Stimulated activated CD4-positive, alpha-beta T cell treated with anti-CD3 and anti-CD28 coated beads, Interleukin-4, amount 100 ng/mL, for 1 hour (primary cell): ENCODE measurements at places on chromosomes 11 and 22.

- DNase-seq = no peak
These were observed 51.6 kb upstream of the PARVG start for GRCh38 chr22:44128958-44129618.

DNA sequence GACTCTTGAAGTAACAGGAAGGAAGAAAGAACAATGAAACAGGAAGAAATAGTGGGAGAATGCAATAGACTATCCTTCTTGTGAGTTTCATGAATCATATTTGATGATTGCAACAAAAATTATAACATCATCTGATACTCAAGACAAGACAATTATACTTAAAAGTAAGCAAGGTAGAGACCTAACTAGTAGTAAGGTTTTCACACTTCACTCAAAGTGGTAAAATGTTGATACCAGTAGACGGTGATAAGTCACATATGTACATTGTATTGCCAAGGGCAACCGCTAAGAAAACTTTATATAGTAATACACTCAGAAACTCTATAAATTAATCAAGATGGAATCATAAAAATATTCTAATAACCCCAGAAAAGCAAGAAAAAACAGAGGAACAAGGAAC is 107.8 kb downstream of the CYP2R1 start:
- DNase-seq = no peak

- DNase-seq = no peak
These were observed 18.3 kb downstream of the RCN1 start for GRCh38 chr11:32109138-32109537.

DNA sequence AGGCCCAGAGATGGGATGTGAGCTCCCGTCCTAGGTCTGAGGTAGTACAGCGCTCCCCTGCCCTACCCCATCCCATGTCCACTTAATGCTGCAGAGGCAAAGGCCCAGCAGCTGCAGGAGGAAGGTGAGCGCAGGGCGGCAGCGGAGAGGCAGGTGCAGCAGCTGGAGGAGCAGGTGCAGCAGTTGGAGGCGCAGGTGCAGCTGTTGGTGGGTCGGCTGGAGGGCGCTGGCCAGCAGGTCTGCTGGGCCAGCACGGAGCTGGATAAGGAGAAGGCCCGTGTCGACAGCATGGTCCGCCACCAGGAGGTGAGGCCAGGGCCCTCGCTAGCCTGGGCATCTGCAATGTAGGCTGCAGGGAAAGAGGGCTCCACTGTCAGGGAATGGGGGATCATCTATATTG is 15.2 kb downstream of the CCDC157 start:
- DNase-seq = no peak

DNA sequence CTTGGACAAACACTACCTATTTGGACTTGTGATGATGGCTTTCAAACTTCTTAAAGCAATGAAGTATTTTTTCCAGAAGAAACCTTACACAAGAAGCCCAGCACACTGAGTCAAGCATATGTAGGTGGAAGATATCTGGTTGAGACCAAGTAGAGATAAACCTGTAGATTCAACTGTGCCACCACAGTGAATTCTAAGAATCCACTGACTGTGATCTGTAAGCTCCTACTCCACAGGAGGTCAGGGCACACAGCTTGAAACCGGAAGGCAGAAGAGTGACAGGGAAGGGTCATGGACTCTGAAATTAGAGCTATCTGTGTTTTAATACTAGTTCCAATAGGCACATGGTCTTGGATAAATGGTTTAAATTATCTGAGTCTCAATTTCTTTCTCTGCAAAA is 404.5 kb downstream of the ETS1 start:
- DNase-seq = no peak

DNA sequence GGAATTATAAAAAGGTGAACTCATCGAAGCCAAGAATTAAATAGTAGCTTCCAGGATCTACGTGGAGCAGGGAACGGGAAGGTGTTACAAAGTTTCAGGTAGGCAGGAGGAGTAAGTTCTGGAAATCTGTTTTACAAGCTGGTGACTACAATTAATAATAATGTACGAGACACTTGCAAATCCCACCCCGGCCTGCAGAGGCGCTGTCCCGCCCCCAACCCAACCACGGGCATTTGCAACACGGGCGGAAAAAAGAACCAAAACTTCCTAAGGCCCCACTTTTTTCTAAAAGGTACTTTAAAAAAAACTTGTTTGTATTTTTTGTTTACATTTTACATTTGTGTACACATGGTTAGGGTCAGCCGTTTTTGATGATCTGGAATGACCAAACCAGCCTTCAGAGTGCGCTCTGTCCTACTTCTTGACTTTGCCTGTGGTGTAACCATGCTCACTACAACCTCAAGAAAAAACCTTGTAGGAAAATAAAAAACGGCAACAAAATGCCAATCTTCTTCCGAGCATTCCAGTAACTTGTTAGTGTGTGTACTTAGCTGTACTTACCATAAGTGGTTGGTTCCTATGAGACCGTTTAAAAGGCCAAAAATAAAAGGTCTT is 449.6 kb upstream of the B3GAT1 start:
- no peak for DNase-seq

DNA sequence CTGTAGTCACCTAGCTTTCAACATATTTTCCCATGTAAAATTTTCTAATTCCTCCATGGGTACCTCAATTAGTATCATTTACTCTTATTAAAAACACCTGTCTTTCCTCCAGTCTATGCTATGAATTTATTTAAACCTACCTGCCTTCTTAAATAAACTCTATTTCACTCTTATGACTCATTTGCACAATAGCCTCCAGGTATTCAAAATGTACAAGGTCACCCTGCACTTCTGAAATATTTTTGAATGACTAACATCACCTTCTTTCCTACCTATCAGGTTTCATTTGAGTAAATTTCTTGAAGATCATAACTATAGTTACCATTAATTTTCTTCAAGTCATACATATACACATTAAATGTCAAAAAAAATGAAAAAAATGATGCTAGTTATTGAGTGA is 939.7 kb downstream of the DLG2 start:
- DNase-seq = no peak

DNA sequence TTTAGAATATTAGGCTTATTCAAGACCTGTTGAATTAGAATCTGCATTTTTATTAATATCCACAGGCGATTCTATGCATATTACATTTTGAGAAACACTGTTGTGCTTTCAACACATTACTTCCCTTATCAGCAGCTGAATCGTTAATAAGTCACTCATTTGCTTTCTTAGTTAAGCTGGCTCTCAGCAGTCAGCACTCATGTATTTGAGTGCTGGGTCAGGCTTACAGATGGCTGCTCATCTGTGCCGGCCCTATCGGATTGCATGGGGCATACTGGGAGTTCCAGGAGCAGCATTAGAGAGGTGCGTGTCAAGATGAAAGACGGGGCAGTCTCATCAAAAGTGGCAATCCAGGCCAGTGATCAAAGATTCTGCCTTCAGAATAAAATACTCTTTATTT is 10.8 kb upstream of the OR51L1 start:
- DNase-seq = no peak

- no peak for DNase-seq
These were observed 2.7 kb downstream of the FREY1 start for GRCh38 chr11:45904309-45904915.

DNA sequence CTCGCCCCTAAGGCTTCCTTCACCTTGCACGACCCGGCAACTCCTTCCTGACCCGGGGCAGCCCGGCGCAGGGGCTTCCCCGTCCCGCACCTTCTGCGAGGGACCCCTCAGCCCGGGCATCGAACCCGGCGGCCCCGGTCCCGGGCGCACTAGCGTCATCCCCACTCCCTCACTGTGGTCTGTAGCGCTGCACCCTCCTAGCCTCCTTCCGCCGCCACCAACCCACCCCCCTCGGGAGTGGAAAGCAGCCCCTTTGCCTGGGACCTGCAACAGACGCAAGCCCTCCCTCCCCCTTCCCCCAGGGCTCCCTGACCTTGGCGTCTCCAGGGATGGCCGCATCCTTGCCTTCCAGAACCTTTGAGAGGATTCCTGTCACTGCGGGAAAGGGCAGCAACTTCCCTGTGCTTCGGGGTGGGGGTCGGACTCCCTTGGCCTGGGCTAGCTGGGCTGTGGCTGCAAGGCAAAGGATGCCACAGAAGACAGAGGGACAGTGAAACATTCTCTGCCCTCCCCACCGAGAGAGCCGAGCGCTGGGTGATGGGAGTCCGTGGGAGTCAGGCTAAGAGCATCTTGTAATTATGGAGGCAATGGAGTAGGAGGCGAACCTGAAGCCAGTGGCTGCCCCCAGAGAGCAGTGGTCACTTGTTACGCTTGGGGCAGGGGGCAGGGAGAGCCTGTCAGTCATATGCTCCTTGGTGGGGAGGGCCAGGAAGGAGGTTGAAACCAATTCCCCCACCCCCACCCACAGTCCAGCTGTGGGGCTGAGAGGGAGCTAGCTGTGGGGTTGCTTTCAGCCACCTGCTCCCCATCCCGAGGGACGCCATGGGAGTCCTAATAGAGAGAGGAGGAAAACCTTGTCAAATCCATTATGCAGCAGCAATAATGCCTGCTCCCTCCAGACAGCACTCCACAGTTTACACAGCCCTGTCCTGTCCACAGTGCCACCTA is 920 bp downstream of the TMEM132A start:
- no peak for DNase-seq

- no peak for DNase-seq
These were observed at the start of gene OR51T1 for GRCh38 chr11:4881860-4882500. Gene OR51T1 (plus strand): TSS chr11:4881900. CDS start chr11:4881900, 0 bp downstream.

DNA sequence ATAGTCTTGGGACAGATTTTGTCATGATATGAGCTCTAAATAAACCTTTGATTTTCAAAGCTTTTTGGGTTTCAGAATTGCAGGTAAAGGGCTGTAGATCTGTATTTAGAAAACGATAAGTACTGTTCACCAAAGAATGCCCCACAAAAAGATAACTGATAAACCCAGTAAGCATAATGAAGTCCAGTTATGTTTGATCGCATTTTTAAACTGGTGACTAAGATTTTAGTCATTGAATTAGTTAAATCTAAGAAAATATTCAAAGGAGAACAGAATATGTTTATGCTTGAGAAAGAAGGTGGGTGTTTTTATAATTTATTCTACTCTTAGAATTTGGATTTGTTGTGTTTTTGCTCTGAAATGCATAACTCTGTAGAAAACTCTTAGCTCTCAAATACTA is 11.6 kb downstream of the DEPDC7 start:
- no peak for DNase-seq

- DNase-seq = no peak
These were observed 109.2 kb upstream of the MTMR2 start for GRCh38 chr11:96033095-96033494.

DNA sequence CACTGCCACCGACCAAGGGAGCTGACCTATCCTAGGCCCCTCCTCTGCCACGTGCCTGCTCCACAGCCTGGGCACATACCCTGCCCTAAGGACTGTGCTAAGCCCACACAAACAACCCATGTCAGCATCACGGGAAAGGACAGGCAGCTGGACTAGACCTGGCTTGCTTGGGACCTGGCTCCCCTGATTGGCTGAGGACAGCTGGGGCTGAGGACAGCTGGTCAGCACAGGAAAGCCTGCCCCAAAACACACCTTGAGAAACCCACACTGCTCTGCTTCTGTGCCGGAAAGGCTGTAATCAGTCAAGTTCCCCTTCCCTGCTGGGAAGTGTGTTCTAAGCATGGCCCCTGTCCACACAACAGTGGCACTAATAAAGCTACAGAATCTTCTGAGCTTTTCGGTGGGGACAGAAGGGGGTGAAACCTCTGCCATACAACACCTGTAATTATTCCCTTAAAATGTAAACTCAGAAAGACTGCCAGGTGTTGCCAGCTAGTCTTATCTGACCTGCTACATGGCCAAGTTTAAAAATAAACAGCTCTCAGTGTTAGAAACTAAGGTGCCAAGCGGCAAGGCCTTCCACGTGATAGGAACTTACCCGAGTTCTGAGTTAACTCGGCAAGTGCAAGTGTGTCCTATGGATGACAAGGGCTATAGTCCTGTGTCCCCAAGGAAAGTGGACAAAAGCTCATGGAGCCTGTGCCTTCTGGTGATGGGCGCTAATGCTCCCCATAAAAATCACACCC is 35.7 kb upstream of the ARFGAP3 start:
- no peak for DNase-seq

DNA sequence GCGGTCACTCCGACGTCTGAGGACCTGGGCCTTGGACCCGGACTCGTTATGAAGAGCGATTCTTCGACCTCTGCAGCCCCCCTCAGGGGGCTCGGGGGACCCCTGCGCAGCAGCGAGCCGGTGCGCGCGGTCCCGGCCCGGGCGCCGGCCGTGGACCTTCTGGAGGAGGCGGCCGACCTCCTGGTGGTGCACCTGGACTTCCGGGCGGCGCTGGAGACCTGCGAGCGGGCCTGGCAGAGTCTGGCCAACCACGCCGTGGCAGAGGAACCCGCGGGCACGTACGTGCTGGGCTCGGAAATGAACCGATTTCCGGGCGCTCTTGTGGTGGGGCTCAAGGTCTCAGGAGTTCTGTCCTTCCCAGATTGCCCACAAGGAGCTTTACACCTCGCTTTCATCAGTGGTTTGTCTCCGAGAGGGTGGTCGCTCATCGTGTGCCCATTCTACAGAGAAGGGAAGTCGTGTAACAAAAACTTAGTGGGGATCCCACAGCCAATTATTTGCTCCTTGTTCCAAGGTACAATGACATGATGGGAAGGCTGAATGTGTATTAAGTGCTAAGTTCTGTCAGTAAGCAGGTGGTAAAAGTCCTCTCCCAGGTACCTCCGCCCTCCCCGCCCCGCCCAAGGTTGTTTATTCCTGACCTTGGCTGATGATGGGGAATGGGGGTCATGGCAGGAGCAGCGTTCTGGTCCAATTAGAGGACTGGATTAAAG is 695 bp downstream of the PEX26 start:
- peak; percentile 29 for DNase-seq

GRCh38 chr22:49022816-49023160 is 804.9 kb downstream of the BRD1 start:
- DNase-seq = no peak

GRCh38 chr11:123838659-123839058 is 32.5 kb upstream of the OR6M1 start:
- no peak for DNase-seq

DNA sequence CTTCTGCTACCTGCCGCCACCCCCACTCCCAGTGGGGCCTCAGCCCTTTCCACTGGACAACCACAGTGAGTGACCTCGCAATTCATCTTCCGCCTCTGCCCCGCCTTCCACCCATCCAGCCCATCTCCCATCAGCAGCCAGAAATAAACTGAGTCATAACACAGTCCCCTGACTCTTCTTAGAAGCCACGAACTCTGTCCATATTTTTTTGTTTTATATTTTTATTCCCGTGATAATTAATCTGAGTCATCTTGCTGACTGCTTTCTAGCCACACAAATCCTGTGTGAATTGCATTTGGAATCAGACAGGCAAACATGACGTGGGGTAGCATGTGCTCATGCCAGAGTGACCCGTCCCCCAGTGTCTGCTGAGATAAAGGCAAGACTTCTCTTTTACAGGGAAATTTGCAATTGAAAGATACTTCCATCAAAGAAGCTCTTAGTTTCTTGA is 7.0 kb downstream of the FADD start:
- DNase-seq = no peak
